ENCODE measurements at places on chromosomes 12 and 14.

DNA sequence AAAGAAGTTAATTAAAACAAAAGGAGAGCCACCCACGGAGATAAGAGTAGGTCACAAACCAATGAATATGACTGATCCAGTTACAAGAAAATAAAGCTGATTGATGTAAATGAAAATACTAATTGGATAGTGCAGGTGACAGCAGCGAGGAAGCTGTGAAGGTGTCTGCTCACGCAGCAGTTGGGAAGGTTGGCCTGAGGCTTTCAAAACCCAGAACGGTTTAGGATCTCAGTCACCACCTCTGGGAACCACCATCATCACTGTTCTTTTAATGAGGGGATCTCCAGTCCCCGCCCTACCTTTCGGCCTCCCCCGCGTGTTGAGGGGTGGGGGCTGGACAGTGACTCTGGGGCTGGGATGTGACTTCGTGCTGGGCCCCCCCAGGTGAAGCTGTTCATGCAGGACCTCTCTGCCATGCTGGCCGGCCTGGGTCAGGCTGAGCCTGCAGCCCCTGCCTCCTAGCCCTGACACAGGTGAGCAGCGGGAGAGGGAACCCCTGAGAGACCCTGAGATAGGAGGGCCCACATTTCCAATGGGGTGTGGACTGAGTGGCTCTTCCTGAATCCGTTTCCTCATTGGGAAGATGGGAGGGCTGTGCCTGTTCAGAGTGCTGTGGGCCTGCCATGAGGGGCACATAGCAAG, 7.8 kb downstream of the CFAP73 start:
- DNase-seq = no peak

DNA sequence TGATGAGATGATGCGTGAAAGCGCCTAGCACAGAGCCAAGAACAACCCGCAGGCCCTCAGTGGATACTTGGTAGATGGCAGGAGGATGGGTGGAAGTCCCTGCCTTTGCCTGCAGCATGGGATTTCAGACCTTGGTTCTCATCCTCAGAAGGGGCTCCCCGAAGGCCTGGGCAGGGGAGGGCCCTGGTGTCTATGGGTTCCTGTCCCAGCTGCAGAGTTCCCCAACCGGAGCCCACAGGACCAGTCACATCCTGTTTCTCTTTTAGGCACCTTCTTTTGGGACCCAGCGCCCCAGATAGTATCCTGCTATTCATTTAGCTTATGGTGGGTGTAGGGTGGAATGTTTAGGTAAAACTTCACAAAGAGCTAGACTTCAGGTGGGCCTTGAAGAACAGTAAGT, 55.5 kb downstream of the CALM1 start:
- no peak for DNase-seq

DNA sequence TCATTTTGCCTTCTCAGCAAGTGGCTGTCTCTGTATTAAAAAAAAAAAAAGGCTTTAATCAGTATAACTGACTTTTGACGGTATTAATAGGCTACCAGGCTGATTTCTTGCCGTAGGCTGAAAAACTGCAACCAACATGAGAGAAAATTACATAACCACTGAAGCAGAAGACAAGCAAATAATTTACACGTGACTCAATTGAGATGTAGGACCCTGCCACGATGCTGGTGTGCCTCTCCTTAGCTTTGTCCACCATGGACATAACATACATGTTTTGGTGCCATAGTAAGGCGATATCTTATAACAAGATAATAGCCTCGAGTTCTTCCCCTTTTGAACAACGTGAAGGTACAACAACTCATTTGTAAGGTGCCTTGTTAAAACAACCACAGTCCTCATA, 88.7 kb upstream of the GRIP1 start:
- DNase-seq = no peak

DNA sequence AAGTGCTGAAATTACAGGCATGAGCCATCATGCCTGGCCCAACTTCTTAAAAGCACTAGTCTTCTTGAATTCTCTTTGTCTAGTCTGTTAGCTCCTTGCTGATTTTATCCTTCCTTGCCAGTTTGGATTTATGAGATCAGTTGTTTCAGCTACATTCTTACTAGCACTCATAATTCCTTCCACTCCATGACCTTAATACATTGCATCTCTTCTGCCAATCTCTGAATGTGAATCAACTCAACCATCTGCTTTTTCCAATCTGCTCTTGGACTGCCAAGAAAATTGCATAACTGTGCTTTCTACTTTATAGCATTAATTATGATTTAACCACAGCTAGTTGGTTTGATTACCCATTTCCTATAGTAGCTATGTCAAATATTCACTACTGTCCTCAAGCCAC, 14.9 kb upstream of the HEATR5A start:
- DNase-seq = no peak

DNA sequence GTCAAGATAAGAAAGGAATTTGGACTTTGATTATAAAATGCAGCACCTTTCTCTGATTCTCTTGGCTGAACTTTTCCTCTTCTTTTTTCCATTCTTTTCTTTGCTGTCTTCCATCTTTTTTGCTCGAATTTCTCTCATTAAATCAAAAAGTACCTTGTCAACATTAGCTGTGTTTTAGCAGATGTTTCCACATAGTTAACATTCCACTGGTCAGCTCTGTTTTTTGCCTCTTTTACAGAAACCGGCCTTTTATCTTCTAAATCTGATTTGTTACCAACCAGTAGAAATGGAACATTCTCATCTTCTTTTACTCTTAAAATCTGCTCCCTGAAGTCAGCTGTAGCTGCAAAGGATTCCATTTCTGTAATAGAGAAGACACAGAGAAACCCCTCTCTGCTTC, 71.1 kb upstream of the SYT1 start:
- no peak for DNase-seq

GRCh38 chr12:122909442-122910288, 13.7 kb upstream of the VPS37B start:
- DNase-seq = no peak

- no peak for DNase-seq
Measured at GRCh38 chr12:114852976-114853529, 169.1 kb upstream of the TBX3 start.

DNA sequence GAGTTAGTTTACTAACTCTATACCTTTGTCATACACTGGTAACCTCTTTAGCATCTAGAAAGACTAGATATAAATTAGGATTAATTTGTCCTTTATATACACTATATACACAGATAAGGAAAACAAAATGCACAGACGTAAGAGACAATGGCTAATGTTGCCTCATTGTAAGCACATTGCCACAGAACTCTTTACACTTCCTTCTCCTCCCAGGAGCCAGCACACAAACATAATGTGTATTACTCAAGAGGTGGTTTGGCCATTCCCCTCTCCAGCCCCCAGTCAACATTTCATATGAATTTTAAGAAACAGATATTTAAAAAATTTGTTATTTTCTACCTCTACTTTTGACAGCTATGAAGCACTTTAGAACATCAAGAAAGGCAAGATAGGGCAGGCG, 131.4 kb upstream of the OR4E1 start:
- DNase-seq = no peak

GRCh38 chr12:55931780-55932550, 1.0 kb downstream of the DGKA start:
- peak; percentile 46 for DNase-seq

GRCh38 chr12:50222275-50222783, 55.2 kb upstream of the CERS5 start:
- DNase-seq = peak; percentile 45

DNA sequence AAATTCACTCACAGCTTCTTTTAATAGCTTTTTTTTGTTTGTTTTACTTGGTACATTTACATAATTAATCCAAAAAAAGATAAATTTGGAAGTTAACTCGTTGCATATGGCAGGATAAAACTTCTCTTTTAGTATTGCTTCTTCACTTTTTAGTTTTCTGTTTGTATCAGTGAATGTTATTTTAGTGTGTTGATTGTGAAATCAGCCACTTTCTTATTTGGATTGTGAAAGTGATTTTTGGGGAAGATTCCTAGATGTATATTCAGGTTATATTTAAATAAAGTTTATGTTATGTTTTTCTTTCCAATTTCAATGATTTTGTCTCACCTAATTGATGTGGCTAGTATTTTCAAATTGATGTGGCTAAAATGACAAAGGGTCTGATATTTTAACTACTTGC, 693.9 kb upstream of the MGAT4C start:
- no peak for DNase-seq

DNA sequence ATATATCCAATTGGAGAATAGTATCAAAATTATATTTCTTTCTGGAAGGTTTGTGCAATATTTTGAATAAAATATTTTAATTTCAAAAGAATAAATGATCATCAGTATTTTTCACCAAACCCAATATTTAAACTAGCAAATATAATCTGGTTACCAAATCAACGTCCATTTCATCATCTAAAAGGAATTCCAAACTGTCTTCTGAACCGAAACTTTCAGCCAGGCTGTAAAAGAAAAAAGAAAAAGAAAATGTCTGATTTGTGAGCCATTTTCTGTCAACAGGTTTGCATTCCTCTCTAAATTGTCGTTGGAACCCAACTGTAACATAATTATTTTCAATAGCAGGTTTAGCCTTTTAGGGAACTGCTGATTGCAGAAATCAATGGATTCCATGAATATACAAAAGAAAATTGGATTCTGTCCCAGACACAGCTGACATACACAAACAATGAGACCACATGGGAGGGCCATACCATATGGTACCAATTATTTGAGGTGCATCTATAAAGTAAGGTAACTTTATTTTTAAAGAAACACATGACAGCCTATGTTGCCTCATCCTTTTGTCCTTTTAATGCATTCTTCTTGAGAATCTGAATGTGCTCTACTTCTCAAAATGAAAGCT, 22.7 kb downstream of the SNRPF start:
- no peak for DNase-seq

- no peak for DNase-seq
Measured at GRCh38 chr12:21786041-21786531, 11.6 kb upstream of the KCNJ8 start.

DNA sequence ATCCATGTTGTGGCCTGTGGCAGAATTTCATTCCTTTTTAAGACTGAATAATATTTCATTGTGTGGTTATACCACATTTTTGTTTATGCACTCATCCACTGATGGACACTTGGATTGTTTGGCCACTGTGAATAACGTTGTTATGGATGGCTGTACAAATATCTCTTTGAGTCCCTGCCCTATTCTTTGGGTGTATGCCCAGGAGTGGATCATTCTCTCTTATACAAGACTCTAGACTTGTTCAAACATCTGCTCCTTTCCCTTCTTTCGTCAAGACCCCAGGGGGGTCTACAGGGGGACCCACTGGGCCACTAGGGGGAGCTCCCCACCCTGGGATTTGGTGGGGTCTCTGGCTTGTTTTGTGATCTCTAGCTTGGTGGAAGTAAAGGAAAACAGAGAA, 77.4 kb downstream of the FBXL14 start:
- DNase-seq = no peak

GRCh38 chr14:68574906-68575305, 218.0 kb downstream of the ZFP36L1 start:
- no peak for DNase-seq

DNA sequence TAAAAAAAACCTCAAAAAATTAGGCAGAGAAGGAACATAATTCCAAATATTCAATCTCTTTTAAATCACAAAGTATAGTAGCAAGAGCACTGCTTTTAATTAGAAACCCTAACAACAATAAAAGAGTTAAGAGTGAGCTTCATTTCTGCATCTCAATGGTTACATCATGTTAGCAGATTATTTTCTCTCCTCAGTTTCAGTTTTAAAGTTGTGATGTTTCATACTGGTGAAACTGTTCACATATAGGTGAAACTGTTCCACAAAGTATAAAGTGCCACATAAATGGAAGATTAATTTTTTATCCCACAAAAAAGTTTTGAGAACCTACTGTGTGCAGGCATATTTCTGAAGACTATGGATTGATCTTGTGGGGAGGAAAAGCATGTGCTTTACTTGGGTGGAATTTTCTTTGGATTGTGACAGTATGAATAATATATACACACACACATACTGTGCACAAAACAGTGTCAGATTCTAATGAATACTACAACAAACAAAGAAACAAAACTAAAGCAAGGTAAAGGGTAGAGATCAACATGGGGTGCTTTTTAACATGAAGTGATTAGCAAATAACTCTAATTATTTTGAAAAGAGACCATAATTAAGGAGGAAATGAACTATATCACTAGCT, 17.1 kb downstream of the LUM start:
- DNase-seq = no peak

- no peak for DNase-seq
Measured at GRCh38 chr14:24849471-24849870, 200.5 kb downstream of the STXBP6 start.

GRCh38 chr12:75872762-75873161, 158.8 kb downstream of the PHLDA1 start:
- no peak for DNase-seq

DNA sequence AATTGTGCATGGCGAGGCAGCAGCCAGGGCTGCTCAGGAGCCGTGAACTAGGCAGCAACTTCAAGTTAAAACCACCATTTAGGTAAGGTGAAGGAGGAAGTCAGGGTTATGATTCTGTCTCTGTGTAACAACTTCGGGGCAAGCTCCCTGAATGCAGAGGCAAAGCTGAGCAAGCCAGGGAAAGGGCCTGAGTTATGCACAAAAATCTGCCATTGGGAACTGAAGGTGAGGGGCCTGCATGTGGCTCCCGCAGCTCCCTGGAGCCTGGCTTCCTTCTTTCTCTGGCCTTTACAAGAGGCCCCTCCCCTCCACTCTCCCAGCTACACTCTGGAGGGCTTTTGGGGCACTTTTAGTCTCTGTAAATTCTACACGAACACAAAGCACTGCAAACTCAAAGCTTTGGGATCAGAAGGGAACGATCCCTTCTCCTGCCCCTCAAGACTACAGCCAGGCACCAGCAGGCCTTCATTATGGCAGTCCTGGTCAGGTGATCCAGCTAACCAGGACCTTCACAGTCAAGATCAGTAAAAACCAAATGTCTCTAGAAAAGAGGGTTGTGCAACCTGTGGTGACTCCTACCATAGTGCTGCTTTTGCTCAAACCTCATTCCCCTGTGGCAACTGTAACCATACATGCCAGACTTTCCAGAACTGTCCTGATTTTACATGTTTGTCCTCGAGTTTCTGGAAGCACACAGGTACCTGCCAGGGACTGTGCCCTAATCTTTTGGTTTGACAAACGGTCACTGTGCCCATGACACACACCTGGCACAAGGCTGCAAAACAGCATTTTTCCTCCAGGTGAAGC, 67.2 kb upstream of the PTGR2 start:
- DNase-seq = no peak

DNA sequence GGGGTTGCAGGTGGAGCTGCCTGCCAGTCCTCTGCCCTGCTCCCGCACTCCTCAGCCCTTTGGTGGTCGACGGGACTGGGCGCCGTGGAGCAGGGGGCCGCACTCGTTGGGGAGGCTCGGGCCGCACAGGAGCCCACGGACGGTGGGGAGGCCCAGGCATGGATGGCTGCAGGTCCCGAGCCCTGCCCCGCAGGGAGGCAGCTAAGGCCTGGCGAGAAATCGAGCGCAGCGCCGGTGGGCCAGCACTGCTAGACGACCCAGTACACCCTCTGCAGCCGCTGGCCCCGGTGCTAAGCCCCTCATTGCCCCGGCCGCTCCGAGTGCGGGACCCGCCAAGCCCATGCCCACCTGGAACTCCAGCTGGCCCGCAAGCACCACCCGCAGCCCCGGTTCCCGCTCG, 221.8 kb downstream of the BTG1 start:
- DNase-seq = no peak

GRCh38 chr14:45492876-45493275, 239.9 kb upstream of the MIS18BP1 start:
- no peak for DNase-seq

Measured in CD4-positive, alpha-beta T cell treated with Interleukin-12 subunit alpha and Interleukin-12 subunit beta, for 1 hour (primary cell).